ENCODE measurements at places on chromosomes 1 and 21.

DNA sequence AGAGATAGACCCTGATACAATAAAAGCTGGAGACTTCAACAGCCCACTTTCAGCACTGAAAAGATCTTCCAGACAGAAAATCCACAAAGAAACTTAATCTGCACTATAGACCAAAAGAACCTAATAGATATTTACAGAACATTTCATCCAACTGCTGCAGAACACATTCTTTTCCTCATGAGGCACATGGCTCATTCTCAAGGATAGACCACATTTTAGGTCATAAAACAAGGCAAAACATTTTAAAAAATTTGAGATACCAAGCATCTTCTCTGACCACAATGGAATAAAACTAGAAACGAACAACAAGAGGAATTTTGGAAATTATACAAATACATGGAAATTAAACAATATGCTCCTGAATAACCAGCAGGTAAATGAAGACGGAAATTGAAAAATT, 15.0 kb upstream of the IL20 start:
- no peak for ATAC-seq

DNA sequence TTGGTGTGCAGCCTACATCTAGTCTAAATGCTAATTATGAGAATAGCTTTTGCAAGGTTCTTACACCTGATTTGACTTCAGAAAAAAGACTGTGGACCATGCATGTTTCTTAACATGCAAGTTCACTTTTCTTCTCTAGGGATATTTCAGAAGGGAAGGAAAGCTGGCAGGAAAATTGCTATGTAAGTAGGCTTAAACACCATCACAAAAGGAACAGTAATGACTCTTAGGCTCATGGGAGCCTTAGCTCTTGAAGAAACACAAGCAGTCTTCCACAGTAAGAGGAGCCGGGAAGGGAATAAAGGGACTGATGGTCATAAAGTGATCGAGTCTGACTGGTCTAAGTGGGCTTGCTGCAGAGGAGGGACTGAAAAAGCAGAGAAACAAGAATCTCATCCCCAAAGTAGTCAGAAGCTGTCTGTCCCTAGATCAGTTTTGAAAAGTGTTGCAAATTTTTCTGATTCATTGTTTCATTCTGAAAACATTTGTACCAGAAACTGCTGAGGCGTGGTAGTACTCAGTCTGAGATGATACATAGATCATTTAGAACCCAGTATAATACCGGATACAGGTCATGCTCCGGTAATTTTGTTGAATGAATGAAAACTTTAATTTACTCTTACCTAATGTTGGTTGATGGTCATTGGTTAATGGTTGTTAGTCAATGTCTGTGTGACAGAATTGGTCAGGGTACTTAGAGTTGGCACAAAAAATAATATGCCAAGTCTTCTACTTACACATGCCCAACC, 40.9 kb downstream of the SMYD2 start:
- no peak for ATAC-seq

- ATAC-seq: no peak
Measured at GRCh38 chr1:226236826-226237225, 13.4 kb downstream of the MIXL1 start.

- peak; percentile 71 for ATAC-seq
Measured at GRCh38 chr1:154182344-154183045, 9.4 kb downstream of the TPM3 start.

- ATAC-seq: peak; percentile 95
Measured at GRCh38 chr1:84156210-84156621, 12.1 kb downstream of the PRKACB start.

- no peak for ATAC-seq
Measured at GRCh38 chr1:4512636-4513035, 141.8 kb upstream of the AJAP1 start.

DNA sequence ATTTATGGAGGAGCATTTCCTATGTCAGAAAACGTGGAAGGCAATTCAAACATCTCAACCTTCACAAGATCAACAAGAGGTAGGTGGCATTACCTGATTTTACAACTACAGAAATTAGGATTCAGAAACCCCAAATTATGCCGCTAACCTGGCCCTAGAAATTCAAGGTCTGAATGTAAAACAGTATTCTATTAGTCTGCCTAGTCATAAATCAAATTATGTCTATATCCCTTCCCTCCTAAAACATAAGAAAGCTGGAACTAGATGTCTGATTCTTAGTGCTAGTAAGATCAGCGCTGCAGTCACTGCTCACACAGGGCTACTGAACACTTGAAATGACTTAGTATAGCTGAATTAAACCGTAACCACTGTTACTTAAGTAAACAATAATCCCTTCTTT, 1.4 kb downstream of the TOMM20 start:
- no peak for ATAC-seq

DNA sequence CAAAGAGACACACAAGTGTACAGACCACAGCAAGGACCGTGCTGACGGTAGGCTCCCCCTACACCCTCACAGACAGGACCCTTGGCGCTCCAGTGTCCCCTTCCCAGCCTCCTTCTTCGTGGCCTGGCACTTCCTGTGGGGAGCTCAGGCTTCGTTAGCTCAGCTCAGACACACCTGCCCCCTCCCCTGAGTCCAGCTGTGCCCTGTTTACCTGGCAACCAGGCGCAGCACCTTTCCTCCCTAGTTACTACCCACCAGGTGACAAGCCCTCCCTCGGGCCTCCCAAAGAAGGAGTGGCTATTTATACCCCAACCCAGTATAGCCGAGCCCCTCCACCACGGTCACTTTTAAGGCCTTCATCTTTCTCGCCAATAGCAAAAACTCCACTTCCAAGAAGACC, 4.7 kb downstream of the CELF3 start:
- no peak for ATAC-seq

DNA sequence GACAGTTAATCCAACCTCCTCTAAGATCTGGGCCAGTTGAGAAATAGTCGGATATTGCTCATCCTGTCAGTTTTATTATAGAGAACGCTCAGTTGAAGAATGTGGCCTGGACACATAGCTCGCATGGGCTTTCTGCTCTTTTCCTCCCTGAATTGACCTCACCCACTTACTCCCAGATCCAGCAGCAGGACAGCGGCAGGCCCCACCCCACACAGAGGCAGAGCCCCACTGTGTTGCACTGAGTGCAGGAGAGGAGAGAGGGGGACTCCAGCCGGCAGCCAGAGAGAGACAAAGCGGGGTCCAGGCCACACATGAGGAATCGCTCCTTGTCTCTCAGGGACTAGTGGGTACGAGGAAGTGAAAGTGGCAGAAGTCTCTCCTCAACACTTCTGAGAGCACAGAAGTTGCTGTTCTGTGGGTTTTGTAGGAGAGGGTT, 78.6 kb downstream of the LAMC1 start:
- no peak for ATAC-seq

DNA sequence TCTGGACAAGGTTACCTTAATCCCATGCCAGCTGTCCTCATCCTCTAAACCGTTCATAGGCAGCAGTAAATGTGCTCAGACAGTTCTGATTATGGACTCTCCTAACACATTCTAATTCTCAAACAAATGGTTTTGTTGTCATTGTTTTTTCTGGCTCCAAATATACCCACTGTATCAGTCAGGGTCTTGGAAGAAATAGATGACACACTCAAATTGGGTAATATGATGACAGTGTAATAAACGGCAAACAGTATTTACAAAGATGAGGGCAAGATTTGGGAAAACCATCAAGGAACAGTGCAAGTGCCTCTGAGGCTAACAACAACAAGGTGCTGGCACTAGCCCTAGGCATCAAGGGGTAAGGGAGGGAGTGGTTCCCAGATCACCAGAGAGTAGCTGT, 4.3 kb upstream of the CDC20 start:
- ATAC-seq: no peak

- ATAC-seq: no peak
Measured at GRCh38 chr1:94327001-94327690, 89.8 kb upstream of the ARHGAP29 start.

DNA sequence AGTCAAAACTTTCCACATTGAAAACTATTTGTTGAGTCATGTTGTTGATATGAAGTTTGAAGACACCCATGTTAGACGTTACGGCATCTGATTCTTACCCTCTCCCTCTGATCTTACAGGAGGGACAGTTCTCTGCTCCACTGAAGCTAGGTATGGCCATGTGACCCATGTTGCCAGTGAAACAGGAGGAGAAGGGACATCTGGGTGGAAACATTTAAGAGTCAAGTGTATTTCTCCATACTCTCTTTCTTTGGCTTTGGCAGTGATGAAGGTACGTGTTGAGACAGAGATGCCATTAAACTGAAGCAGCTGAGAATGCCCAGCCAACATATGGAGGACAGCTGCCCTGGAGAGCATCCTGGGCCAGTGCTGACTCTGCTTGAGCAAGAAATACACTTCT, 198.4 kb upstream of the PTGFR start:
- ATAC-seq: peak; percentile 27

DNA sequence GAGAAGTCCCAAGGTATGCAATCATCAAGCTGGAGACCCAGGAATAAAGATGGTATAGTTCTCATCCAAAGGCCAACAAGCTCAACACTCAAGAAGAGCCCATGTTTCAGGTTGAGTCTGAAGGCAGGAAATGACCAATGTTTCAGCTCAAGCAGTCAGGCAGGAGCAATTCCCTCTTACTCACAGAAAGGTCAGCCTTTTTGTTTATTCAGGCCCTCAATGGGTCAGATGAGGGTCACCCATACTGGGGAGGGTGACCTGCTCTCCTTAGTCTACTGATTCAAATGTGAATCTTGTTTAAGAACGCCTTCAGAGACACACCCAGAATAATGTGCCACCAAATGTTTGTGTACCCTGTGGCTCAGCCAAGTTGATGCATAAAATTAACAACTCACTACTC, 262.4 kb downstream of the USP25 start:
- ATAC-seq: no peak

- ATAC-seq: peak; percentile 22
Measured at GRCh38 chr1:63886340-63886739, 112.5 kb downstream of the ROR1 start.

DNA sequence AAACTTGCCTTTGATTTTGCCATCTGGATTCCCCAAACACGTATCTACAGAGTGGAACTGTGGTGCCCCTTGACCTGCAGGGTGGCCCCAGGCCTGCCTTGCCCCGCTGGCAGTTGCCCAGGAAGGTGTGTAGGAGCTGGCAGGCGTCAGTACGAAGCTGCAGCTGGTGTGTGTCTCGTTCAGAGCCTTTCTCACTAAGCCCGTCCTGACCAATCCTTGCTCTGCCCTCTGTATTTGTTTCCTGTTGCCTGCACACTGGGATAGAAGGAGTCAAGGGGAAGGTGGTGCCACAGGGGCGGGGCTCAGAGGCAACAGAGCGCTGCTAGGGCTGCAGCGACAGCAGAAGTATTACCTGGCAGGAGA, 5.2 kb upstream of the VSIG8 start:
- ATAC-seq: no peak

DNA sequence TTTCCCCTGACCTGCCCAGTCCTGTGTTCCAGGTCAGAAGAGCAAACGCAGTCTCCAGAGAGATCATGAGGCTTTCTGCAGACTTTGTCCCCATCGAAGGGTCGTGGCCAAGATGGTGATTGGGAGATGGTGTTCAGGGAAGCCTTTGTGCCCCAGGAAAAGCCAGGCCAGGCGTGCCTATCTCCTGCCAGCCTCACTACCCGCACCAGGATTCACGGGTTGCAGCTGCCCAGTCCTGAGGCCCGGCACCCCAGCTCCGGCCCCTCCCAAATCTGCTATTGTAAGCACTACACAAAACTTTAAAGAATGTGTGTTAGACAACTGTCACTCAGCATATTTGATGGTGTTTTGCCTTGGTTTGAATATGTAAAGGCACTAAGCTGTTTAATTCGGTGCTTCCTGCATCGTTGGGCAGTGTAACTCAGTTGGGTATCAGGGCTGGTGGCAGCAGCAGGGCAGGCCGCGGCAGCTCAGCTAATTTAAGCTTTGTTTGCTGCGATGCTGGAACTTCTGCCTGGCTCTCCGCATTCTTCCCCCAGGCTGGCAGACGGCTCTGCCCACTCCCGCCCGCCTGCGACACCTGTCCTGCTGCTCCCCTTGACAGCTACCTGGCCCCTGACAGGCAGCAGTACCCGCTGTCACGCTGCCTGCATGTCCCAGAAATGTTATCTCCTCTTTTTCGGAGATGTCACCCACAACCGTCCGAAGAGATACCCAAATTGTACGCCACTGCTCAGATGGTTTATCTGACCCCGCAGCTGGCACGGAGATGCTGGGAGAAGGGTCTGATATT, 209.0 kb upstream of the VAMP3 start:
- no peak for ATAC-seq

DNA sequence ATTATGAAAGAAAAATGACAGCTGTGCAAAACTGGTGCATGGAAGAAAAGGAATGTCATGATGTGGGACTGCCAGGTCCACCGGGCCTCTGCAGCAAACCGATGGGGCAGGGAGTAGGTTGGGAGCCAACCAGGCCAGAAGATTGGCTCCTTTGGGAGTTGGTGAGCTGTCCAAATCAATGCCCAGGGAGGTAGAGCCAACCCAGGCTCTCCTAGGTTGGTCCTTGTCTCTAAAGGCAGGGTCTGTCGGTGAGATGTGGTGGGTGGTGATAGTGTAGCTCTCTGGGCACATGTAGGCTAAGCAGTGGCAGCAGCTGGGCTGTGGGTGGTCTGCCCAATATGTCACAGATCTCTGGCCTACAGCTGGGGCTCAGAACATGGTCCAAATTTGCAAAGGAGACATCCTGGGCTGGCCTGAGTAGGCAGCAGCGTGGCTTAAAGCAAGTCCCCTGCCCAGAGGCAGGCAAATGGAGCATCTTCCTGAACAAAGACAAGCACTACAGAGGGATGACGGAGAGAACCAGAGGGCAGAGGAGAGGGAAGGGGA, 61.2 kb upstream of the PRDX6 start:
- ATAC-seq: no peak

DNA sequence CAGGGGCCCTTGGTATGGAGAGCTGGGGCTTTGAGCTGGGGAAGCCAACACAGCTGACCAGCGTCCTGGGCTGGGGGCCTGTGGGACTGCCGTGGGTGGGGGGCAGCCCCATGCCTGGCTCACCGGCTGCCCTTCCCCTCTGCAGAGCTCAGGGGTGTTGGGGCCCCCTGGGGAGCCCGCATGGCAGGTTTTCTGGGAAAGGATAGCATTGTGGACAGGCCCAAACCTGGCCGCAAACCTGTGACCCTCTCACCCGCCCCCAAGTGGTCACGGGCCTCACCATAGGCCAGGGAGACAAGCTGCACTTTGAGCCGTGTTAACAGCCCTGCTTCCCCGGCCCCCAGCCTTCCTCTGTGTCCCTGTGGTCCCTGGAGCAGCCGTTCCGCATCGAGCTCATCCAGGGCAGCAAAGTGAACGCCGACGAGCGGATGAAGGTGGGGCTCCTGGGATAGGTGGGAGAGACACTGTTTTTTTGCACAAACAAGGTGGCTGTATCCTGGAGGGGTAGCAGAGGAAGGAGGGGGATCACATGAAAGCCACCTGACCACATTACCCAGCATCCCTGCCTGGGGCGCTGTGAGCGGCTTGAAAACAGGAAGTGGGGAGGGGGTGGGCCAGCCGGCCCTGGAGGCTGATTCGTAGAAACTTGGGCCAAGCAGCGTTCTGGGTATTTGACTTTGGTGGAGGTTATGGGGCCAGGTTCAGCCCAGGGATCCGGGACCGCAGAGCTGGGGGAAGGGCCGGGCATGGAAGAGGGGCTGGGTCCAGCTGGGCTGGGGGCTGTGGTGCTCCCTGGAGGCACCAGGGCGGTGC, 65.9 kb downstream of the PIK3CD start:
- ATAC-seq: no peak

Measured in SK-N-SH treated with all-trans-retinoic acid at 6 μM for 48 hours (cell line).